Sciatic nerve (tissue), 2 donors: ENCODE measurements at places on chromosomes 12 and 14. TPM values are rescaled to one million over a fixed set of nuclear protein-coding genes. Genes with fewer than 3 reads are reported as not detected.

DNA sequence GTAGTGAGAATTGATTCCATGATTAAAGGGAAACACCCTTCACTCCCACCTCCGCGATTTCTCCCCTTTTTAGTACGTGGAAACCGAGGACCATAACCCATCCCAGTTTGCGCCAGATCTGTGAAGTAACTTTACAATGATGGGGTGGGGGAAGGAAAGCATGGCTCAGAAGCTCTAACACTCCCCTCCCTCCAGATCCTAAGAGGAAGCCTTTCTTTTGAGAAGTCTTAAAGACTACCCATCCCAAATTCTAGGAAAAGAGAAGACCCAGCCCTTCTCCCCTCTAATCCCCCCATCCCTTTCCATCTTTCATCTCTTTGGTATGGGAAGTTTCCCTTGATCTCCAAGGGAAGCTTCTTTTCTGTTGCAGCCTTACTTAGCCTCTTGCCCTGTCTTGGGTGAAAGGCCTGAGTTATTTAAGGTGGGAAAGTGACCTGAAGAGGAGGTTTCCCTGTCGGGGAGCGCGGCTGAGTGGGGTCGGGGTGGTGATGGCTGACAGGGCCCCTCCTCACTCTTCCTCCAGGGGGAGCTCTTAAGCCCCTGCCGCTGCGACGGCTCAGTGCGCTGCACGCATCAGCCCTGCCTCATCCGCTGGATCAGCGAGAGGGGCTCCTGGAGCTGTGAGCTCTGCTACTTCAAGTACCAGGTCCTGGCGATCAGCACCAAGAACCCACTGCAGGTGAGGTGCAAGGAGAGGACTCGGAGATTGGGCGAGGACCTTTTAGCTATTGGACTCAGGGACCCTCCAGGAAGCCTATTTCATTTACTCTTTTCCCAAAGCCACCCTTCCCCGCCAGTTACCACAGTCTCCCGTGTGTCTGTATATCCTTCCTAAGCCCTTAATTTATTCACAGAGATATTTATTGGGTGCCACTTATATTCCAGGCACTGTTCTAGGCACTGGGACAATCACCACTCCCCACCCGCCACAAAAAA lies 1.8 kb downstream of the MARCHF9 start:
- no peak for DNase-seq

DNA sequence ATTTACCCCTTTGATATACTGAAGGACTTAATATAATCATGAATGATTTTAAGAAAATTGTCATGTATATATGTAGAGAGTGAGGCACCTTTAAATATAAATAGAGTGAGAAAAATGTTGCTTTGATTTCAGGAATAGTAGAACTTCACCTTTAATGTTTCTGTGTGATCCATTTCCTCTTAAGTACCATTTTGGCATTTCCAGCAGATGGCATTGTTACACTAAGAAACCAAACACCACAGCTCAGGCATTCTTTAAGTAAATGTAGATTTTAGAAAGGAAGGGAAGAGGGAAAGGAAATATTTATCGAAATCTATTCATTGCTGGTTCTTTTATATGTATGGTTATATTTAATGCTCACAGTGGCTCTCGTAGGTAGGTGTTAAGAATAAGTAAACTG lies 556.7 kb upstream of the FBXO33 start:
- DNase-seq = no peak

DNA sequence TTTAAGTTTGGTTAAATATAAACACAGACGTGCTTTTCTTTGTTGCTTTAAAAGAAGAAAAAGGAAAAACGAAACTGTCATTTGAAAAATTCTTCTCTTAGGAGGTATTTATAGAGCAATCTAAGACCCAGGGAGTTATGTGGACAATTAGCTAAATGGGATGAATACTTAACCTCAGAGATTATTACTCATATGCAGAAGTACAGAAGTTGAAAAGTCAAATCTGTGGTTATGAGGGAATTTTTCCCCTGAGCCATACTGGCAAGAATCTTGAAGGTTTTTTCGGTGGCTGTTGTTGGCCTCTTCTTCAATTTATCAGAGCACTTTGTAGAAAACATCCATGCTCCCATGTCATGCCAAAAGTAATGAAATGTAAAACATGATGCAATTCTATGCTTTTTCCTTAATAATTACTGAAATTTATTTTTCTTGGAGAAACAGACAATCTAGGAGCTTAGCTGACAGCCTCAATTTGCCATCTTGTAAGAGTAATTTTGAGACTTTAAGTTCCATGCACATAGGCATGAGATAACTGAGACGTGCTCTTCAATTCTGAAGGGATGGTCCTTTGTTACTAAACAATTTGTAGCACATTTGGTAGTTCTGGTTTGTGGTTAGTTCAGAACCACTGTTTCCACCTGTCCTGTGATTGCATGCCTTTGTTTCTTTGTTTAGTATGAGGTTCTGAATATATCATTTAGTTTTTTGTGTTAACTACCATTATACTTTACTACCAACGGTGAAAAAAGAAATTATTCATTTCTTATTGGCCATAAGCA lies 126.6 kb downstream of the BCAT1 start:
- DNase-seq = no peak

DNA sequence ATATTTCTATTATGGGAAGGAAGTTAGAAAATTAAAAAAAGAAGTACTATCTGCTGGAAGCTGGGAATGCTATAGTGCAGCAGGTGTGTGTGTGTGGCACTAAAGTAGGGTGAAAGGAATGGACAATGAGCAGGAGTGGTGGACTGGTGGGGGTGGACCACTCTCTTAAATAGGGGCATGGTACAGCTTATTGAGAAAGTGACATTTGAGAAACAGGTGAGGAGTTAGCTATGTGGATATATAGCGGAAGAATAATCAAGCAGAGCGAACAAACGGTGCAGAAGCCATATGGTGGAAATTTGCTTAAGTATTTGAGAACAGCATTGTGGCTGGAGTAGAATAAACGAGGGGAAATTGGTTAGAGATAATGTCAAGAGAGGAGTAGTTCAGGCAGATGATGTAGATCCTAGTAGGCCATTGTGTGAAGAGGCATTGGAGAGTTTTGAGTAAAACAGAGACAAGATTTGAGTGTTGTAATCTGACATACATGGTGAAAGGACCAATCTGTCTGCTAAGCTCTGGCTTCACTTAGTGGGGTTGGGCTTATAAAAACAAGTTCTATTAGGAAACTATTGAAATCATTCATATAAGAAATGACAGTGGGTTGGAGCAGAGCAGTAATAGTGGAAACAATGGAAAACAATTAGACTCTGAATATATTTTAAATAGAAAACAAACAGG lies 149.2 kb upstream of the SYT10 start:
- no peak for DNase-seq

RFX4 gene
- total RNA-seq = not detected

- DNase-seq = no peak
Observed at GRCh38 chr12:97142737-97143410, 235.8 kb downstream of the NEDD1 start.

- DNase-seq = no peak
Observed at GRCh38 chr14:39268393-39268792, 34.7 kb downstream of the MIA2 start.

GZMH gene
- 1.6 TPM for total RNA-seq

CELA1 gene
- not detected for total RNA-seq

ZNF891 gene
- total RNA-seq = 5.5 TPM

DNA sequence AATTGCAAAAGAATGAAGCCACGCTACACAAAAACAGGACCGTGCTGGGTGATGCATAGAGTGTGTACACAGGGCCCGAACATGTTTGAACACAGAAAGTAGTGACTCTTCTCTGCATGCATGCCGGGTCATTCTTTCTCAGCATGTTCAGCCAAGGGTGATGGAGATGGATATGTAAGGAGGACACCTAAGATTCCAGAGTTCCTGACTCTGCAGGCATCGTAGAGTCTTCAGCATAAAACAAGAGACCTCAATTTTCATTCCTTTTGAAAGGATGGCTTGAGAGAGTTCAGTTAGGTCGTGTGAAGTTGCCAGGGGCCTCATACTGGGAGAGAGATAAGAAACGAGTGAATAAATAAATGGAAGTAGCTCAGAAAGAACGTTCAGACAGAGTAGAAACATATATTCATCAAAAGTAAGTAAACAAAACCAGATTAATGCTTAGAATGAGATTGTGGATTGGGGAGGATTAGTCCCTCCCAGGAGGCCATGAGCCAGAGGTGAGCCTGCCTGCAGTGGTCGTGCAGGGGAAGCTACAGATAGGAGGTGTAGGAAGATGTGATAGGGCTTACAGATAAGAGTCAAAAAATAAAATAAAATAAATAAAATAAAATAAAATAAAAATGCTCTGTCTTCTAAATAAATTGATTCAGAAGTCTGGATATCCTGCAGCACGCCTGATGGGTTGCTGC lies 27.6 kb upstream of the SEL1L start:
- no peak for DNase-seq

GRCh38 chr12:29102741-29103140 lies 46.3 kb upstream of the FAR2 start:
- no peak for DNase-seq

NXPH4 gene
- 0.27 TPM for total RNA-seq

KLRF2 gene
- total RNA-seq = not detected

- no peak for DNase-seq
Observed at GRCh38 chr14:87567618-87568295, 425.2 kb downstream of the GALC start.

LRRC43 gene
- 0.58 TPM for total RNA-seq

DNA sequence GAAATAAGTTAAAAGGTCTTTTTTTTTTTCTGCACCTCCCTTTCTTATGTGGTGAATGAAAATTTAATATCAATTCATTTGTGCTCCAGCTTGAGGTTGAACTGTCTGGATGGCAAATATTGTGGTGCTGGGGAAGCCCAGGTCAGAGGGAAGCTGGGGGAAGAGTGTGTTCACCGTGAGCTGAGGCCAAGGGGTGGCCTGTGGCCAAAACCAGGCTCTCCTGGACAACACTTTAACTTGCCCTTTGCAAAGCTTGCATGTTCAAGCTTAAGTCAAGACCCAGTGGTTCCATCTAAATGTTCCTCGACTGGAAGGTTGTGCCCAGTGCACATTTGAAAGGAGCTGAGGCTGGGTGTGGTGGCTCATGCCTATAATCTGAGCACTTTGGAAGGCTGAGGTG lies 28.8 kb downstream of the DRAM1 start:
- no peak for DNase-seq

ATF1 gene
- total RNA-seq = 44.2 TPM

MANSC1 gene
- 19.8 TPM for total RNA-seq

GRCh38 chr12:45400991-45401390 lies 185.1 kb downstream of the ANO6 start:
- DNase-seq = no peak

APOF gene
- total RNA-seq = not detected

DNA sequence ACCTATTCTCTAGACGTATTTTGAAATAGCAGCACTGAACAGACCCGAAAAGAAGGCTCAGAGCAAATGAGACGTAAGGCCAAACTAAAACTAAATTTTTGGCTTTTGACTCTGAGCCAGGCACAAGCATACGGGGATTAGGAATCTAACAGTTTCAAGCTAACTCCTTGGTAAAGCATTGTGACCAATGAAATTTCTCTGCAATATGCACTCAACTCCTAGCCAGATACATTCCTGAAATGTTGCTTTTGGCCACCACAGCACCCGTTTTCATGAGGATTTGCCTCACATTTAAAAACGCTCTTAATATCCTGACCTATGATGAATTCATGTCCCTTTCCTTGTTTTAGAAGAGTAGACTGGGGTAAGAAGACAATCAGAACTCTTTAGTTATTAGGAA lies 53.1 kb upstream of the NPFF start:
- no peak for DNase-seq

- no peak for DNase-seq
Observed at GRCh38 chr12:88127855-88128254, 14.0 kb downstream of the CEP290 start.

DNA sequence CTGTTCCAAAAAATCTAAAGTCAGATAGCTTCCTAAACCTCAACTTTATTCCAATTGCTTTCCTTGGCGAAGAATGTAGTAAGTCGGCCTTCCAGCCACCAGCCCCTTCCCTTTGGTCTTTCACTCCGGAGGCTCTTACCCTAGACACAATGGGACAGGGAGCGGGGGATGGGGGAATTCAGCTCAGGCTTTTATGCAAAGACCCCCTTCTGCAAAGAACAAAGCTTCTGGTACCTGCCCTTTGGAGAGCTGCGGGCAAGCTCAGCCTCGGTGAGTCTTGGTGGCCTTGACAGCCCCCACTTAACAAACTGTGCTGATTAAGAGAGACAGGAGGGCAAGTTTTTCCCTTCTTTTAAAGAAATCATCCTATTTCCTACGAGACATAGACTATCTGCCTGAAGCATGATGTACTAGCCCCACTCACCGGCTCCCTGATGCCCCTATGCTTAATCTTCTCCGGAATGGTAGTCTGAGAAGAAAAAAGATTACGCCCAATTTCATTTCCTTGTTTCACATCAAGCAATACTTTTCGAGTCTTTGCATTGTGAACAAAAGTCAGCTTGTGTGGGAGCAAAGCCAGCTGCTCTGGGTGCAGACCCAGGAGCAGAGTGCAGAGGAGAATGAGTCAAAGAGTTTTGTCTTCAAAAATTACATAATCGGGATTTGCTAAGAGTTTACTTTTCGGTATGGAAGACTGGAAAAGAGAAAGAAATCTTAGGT lies 1.5 kb upstream of the NANOG start:
- DNase-seq = no peak

DNA sequence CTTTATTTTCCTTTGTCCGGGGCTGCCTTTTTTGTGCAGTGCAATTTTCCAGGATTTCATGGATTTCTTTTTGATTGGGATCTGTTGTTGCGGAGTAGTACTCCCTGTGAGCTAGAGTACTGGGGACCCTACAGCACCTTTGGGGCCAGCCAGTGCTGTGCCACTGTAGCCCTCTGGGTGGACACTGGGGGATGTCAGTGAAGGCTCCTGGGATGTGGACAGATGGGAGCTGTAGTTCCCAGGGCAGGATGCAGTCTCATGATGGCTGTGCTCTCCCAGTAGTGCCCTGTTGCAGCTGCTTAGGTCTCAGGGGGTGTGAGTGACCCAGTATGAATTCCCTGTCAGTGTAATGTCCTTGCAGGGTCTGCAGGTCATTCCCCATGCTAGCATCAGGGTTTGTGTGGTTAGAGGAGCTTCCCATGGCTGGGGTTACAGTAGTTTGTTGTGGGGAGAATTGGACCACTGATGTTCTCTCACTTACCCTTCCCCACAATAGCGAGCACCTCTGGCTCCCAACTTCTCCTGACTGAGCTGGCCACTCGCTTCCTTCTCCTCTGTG lies 72.2 kb downstream of the BRMS1L start:
- no peak for DNase-seq

SIRT4 gene
- 0.76 TPM for total RNA-seq

- DNase-seq = no peak
Observed at GRCh38 chr14:62443796-62444195, 601.5 kb downstream of the KCNH5 start.

OR10G3 gene
- total RNA-seq = not detected

GRCh38 chr14:58575956-58576355 lies 61.8 kb upstream of the DACT1 start:
- DNase-seq = no peak

- no peak for DNase-seq
Observed at GRCh38 chr12:49893753-49894750, 9.6 kb downstream of the FAIM2 start.

- no peak for DNase-seq
Observed at GRCh38 chr14:42523666-42524065, 917.0 kb downstream of the LRFN5 start.

GRCh38 chr14:101202627-101203404 lies 299.3 kb upstream of the RTL1 start:
- peak; percentile 45 for DNase-seq

- no peak for DNase-seq
Observed at GRCh38 chr12:114123108-114123507, 157.0 kb upstream of the RBM19 start.

GRCh38 chr12:7061138-7061537 lies 620 bp downstream of the C1S start:
- DNase-seq = no peak

CLEC4D gene
- total RNA-seq = 0.67 TPM

- no peak for DNase-seq
Observed at GRCh38 chr12:42530284-42530683, 59.3 kb downstream of the PRICKLE1 start.

- no peak for DNase-seq
Observed at GRCh38 chr12:83514372-83514771, 827.7 kb downstream of the TMTC2 start.
